Fibroblast of skin of scalp (primary cell): ENCODE measurements at places on chromosomes 11 and 22.
A peak's percentile ranks its signal among the peaks of the same experiment; 100 is the strongest.

GRCh38 chr11:68840661-68841653, 759 bp downstream of the CPT1A start:
- no peak for DNase-seq

GRCh38 chr11:117226388-117227385, 5.2 kb downstream of the PCSK7 start:
- peak; percentile 81 for DNase-seq

DNA sequence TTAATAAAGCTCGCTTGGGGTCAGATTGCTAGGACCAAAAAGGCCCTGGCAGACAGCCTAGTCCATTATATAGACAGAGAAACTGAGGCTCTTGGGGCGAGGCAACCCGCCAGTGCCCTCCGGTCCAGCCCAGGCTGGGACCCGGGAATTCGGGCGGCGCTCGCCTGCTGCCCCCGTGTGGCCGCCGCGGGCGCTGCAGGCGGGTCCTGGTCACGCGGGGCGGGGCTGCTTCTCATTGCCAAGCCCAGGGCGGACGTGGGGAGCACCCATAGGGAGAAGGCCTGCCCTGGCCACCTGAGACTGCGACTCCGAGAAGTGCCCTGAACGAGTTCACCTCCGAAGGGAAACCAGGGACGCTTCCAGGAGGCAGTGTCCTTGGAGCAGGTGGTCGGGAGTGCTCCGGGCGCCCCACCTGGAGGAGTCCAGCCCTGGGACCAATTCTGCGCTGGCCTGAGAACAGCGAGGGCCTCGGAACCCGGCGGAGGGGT, 36.0 kb upstream of the CSNK1E start:
- peak; percentile 48 for DNase-seq

- no peak for DNase-seq
Observed at GRCh38 chr11:76209375-76209972, 3.2 kb upstream of the WNT11 start.

- no peak for DNase-seq
Observed at GRCh38 chr11:5275369-5276110, 5.8 kb upstream of the HBE1 start.

- DNase-seq = no peak
Observed at GRCh38 chr11:43573233-43573632, 107.3 kb upstream of the HSD17B12 start.

DNA sequence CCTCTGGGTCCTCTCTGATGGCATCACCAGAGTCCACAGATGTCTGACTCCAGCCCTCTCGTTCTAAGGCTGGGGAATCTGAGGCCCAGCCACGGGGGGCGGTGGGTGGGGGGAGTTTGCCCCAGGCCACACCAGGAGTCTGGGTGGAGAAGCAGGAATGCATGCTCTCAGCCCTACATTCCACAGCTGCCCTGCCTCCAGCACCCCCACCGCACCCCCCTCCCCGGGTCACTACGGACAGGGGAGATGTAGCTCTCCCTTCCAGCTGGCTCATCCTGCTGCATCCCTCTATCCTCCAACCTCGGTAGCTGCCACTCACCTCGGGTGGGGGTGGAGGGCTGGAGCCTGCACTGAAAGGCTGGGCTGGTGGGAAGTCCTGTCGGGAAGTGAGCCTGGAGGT, 2.3 kb upstream of the PVALB start:
- peak; percentile 11 for DNase-seq

DNA sequence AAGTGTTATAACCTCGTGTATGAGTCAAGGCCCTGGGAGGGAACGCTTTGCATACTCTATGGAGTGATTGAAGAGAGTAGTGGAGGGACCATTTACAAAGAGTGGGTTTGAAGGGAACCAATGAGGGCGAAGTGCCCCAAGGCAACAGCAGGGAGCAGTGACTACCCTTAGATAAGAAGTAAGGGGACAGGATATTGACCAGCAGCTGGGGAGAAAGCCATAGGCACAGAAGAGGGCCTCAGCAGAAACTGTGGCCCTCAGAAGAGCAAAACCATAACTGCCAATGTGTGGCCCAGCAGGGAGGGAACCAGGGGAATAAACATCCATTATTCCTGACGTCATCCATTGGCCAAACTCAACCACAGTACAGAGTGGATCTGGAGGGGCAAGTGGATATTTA, 24.7 kb downstream of the PARVA start:
- DNase-seq = peak; percentile 58

DNA sequence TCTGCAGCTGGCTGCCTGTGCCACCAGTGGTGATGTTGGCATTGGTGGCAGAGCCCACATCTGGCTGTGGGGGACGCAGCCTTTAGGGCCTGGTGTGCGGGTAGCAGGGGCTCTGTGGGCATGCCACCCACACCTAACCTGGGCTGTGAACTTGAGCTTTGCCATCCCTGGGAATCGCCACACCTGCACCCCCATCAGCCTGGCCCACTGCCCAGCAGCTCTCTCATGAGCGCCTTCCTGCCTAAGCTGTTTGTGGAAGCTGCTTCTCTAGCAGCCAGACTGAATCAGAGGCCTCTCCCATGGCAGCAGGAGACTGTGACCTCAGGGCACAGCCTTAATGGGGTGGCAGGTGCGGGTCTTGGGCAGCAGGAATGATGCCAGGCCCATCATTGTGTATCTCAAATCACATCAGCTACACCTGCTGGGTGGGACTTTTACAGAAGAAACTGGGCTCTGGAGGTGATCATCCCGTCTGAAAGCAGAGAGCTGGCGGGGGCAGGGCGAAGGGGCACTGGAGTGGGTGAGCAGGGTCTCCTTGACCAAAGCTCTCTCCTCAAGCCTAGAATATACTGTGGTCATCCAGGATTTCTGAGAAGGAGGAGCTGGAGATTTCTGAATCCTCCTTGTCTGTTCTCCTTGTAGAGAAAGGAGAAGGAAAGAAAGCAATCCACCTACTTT, 17.8 kb upstream of the CARS1 start:
- DNase-seq = no peak

DNA sequence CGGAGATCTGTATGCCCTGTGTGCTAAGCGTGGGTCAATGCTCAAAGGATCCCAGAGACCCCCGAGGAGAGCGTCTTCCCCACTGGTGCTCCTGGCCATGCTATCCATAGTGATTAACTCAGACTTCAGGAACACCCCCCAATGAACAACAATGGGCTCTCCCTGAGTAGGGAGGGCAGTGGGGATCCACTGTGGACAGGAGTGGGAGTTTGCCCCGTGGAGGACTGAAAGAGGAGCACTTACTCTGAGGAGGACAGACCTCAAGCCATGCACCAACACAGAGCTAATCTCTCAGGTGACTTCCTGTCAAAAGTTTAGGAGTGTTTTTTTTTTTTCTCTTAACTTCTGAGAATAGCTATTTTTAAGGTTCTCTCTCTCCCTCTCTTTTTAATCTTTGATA, 24.4 kb downstream of the SLC1A2 start:
- DNase-seq = no peak

DNA sequence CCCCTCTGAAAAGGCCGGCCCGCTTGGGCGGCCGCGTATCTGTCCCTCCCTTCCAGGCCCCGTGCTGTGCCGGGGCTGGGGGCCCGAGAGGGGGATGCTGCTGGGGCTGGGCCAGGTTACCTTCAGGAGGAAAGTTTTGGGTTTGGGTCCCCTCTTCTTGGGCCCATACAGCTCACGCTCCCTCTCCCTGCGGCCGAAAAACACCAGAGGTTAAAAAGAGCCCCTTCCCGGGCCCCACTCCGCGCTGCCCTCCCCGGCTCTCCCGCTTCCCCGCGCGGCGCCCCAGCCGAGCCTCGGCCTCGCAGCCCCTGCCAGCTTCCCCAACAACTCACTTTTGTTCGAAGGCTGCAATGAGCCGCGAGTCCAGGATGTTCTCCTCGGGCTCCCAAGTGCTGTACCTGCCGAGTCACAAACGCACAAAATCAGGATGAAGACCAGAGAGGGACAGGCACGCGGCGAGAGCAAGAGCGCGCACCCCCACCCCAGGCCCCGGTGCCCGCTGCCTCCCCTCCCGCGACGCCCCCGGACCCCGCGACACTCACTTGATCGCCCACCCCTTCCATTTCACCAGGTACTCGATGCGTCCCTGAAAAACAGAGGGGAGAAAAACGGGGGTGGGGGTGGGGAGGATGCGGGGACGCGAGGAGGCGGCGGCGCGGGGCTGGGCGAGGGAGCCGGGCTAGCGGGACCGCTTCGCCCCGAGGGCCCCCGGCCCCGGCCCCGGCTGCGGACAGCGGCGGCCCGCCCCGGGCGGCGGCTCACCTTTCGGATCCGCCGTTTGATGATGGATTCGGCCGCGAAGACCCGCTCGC, 450 bp downstream of the CBX6 start:
- DNase-seq = no peak

DNA sequence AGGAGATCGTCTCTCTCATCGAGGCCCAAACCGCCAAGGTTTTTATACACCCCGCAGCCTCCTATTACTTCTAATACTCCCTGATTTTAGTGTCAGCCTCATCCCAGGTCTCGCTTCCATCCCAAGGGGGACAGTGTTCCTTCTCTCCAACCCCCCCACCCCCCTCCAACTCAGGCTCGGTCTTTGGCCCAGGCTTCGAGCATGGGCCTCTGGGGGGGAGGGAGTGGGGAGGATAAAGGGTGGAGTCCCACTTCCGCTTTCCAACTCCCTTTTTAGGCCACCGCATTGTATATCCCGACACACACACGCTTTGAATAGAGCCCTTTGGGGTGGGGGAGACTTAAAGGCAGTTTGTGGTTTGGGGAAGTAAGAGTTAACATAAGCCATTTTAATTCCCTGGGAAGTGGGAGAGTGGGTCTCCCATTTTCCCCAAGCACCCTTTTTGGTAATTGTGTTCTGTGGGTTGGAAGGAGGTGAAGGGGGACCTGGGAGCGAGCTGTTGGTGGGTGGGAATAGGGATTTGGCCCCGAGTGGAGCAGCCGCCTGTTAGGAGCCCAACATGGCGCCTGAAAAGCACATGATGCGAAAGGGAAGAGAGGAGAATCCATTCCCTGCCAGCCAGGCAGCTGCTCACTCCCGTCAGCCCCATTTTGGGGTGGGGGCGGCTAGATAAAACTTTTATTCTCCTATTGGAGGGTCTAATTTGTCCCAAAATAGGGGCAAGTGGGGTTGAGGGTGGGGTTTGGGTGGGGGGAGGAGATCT, 844 bp downstream of the PCF11 start:
- DNase-seq = peak; percentile 63

- DNase-seq = no peak
Observed at GRCh38 chr22:29083933-29084591, 11.2 kb downstream of the KREMEN1 start.

DNA sequence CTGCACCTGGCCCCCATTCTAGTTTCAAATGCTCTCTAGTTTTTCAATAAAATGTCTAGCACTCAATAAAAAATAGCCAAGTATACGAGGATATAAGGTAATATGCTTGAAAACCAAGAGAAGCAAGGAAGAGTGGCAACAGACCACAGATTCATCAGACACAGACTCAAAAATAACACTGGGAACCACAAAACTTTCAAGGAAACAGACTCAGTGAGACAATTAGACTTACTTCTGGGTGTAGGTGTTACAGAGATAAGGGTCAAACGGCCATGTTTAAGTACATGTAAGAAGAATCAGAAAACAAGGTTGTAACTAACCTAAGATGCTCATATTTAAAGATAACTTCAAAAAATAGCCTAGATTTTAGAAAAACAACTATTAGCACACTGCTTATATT, 67.0 kb downstream of the TRMU start:
- no peak for DNase-seq

DNA sequence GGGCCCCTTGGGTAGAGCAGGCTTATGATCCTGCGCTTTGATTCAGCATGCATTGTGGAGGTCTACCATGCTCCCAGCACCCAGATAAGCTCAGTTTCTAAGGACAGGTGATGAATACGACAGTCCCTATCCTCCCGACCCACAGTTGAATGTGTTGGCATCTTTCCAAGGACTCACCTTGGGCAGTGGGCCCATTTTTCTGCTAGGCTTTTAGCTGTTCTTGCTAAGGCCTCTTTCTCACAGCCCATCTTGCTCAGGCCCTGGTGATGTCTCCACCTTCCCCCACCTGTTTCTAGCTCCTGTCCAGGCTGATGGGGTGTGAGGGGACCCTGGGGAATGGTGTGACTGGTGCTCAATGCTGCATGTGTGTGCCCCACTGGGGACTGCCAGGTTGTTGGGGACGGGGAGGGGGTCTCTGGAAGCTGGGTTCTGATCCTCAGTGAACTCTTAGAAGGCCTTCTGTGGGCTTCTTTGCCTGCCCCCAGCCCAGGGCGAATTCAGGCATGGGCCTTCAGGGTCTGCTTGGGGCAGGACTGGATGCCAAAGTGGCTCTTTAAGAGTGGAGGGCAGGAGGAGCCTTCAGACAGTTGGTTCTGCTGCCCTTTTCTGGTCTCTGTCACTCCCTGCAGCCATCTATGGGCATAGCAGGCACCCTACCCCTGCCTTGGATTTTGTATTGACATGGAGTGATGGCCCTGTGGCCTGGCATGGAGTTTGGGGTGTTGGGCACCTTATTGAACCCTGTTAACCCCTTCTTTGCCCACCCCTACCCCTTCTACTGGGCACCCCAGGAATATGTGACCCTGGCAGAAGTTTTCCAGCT, 33.1 kb downstream of the PHLDB1 start:
- DNase-seq = no peak

GRCh38 chr11:15278128-15278527, 163.4 kb downstream of the INSC start:
- DNase-seq = no peak

DNA sequence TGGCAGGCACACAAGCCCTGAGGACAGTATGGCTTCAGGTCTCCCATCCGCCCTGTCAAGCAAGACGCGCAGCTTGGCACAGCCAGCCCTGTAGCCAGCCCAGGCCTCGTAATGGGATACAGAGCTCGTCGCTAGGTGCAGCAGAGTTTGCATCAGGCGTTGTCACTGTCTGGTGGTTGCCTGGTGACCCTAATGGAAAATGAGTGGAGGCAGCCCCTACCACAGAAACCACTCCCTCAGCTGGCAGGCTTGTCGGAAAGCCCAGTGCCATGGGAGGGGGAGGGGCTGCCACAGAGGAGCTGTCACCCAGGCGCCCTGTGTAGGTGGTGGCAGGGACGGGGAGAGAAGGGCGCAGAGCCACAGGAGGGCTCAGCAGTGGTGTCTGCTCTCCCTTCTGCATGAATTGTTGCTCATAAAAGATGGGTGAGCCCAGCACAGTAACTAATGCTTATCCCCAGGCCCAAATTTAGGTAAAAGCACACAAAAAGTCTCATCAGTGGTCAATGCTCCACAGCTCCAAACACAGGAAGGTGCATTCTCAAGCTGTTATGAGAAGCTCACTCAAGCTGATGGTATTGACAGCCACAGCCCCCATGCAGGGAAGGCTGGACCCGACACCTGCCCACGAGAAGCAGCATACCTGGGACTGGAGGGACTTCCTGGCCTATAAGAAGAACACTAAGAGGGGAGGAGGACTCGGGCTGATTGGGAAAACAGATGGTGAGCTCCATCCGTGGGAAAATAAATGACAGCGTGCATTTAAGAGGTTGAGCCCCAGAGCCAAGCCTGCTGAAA, 164.6 kb downstream of the ETS1 start:
- no peak for DNase-seq

- DNase-seq = no peak
Observed at GRCh38 chr11:6747097-6747668, 24.6 kb downstream of the OR2AG2 start.
